Tibial artery (tissue), 4 donors: ENCODE measurements at places on chromosomes 2 and 18.

GRCh38 chr18:51753365-51754057, 556.0 kb upstream of the MEX3C start:
- no peak for DNase-seq
- H3K4me3 ChIP-seq = no peak overlapping the region
- no peaks in the 10 kb centered on the region for H3K4me1 ChIP-seq
- no peaks in the 10 kb centered on the region for H3K36me3 ChIP-seq

- H3K27ac ChIP-seq = no peak overlapping the region
- H3K36me3 ChIP-seq = no peaks in the 10 kb centered on the region
- no peaks in the 10 kb centered on the region for H3K4me1 ChIP-seq
- no peak overlapping the region for H3K4me3 ChIP-seq
Measured at GRCh38 chr18:25190472-25190871, 161.5 kb downstream of the ZNF521 start.

- no peak overlapping the region for H3K4me3 ChIP-seq
- no peaks in the 10 kb centered on the region for H3K4me1 ChIP-seq
- no peaks in the 10 kb centered on the region for H3K27me3 ChIP-seq
- H3K27ac ChIP-seq = no peak overlapping the region
- DNase-seq = no peak
Measured at GRCh38 chr2:191705084-191705483, 27.1 kb downstream of the NABP1 start.

- no peaks in the 10 kb centered on the region for H3K27me3 ChIP-seq
- peak overlapping the region; percentile 80 for H3K4me3 ChIP-seq
- peak overlapping the region; percentile 79 for H3K27ac ChIP-seq
- no peaks in the 10 kb centered on the region for H3K36me3 ChIP-seq
- DNase-seq = no peak
- peaks cover 9% of the 10 kb centered on the region for H3K4me1 ChIP-seq
Measured at GRCh38 chr2:176268976-176269318, 295 bp upstream of the MTX2 start.

GRCh38 chr2:106991866-106992265, 105.9 kb upstream of the ST6GAL2 start:
- no peak for DNase-seq
- H3K36me3 ChIP-seq = no peaks in the 10 kb centered on the region
- no peak overlapping the region for H3K4me3 ChIP-seq

GRCh38 chr18:33960417-33960816, 264.3 kb downstream of the NOL4 start:
- no peaks in the 10 kb centered on the region for H3K4me1 ChIP-seq
- no peaks in the 10 kb centered on the region for H3K36me3 ChIP-seq
- DNase-seq = no peak
- H3K27ac ChIP-seq = no peak overlapping the region
- H3K4me3 ChIP-seq = no peak overlapping the region
- no peaks in the 10 kb centered on the region for H3K27me3 ChIP-seq

DNA sequence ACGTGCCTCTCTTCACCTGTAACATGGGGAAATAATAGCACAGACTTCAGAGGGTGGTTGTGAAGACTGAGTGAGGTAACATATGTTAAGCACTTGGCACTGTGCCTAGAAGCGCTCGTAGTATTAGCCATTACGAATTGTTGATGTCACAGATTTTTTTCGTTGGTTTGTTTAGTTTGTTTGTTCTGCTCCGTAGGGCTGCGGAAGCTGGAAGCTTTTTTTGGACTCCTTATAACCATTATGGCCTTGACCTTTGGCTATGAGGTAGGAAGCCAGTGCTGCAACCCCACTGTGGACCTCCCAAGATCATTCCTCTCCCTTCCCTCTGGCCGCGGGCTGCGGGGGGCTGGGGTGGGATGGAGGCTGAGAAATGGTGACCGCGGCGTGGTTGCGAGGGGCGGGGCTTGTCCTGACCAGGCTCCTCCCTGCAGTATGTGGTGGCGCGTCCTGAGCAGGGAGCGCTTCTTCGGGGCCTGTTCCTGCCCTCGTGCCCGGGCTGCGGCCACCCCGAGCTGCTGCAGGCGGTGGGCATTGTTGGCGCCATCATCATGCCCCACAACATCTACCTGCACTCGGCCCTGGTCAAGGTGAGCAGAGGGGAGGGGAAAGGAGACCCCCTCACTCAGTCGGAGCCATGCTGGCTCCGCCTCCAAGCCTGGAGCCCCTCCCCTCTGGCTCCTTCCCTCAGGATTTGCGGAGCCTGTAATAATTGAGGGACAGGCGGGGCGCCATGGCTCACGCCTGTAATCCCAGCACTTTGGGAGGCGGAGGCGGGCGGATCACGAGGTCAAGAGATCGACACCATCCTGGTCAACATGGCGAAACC, 5.5 kb downstream of the SLC11A1 start:
- no peak overlapping the region for H3K27ac ChIP-seq
- no peaks in the 10 kb centered on the region for H3K4me1 ChIP-seq
- peaks cover 5% of the 10 kb centered on the region for H3K27me3 ChIP-seq
- H3K36me3 ChIP-seq = no peaks in the 10 kb centered on the region
- DNase-seq = no peak
- H3K4me3 ChIP-seq = peak overlapping the region; percentile 44

DNA sequence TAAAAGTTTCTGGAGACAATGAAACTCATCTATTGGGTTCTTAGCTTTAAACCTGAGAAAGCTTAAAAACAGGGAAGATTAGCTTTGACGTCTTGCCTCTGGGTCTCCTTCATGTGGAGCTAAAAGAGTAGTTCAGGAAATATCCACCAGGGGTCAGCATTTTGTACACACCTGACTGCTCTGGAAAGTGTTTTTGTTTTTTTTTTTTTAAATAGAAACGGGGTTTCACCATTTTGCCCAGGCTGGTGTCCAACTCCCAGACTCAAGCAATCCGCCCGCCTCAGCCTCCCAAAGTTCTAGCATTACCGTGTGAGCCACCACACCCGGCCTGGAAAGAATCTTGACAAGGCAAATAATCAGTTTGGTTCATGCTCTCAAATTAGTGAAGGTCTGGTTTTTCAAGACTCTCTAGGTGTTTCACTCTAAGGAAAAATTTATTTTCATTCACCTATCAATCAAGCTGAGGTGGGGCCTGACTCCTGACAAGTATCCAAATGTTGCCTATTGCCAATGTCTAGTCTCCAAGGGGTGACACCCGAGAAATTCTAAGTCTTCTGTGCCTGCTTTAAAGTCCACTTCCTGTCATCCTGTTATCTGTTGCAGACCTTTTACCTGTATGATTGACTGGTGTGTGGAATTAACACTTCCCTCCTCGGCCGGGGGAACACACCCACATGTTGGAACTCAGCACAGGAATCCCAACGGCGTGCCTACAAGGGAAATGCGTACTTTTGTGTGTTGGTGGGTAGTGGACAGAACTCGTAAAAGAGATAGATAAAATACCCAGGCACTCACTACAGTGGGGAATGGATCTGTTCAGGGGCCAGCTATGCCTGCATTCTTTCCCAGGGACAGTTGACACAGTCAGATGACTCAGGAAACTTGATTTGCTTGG, 11.3 kb downstream of the IL1RN start:
- H3K27ac ChIP-seq = no peak overlapping the region
- no peak for DNase-seq
- H3K36me3 ChIP-seq = no peaks in the 10 kb centered on the region
- no peak overlapping the region for H3K4me3 ChIP-seq
- H3K27me3 ChIP-seq = no peaks in the 10 kb centered on the region
- H3K4me1 ChIP-seq = no peaks in the 10 kb centered on the region

DNA sequence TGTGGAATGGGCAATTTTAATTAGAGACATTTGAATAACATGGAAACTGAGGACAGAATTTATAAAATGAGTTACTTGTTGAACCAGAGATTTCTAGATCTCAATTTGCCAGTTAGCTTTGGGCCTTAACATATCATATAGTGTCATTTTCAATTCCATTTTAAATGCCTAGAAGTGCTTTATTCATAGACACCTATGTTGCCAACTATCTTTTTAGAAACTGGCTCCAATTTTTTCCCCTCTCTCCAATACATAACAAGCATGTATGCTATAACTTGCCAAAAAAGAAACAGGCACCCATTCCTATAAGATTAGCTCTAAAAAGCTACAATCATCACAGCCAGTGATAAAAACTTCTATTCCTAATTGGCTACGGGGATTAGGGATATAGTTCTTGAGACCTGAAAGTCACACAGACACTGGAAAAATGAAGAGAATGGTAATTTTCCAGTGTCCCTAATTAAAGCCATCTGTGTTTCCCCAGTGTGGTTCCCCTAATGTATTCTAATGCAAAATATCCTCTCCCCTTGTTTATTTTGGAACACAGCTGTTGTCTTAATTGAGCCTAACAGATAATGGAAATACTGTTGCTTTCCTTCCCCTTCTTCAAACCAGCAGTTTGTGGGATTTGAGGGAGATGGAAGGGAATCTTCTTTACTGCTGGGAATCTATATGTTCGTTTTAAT, 205.5 kb upstream of the FSHR start:
- H3K4me1 ChIP-seq = no peaks in the 10 kb centered on the region
- no peaks in the 10 kb centered on the region for H3K36me3 ChIP-seq
- DNase-seq = no peak
- H3K27ac ChIP-seq = no peak overlapping the region
- H3K4me3 ChIP-seq = no peak overlapping the region
- H3K27me3 ChIP-seq = no peaks in the 10 kb centered on the region

- no peaks in the 10 kb centered on the region for H3K27me3 ChIP-seq
- DNase-seq = no peak
- H3K27ac ChIP-seq = no peak overlapping the region
- H3K36me3 ChIP-seq = no peaks in the 10 kb centered on the region
- no peaks in the 10 kb centered on the region for H3K4me1 ChIP-seq
Measured at GRCh38 chr2:100765481-100765880, 54.5 kb upstream of the NPAS2 start.

- no peak overlapping the region for H3K4me3 ChIP-seq
- H3K27ac ChIP-seq = peak overlapping the region; percentile 1
- H3K27me3 ChIP-seq = no peaks in the 10 kb centered on the region
- H3K4me1 ChIP-seq = peaks cover 15% of the 10 kb centered on the region
- H3K36me3 ChIP-seq = no peaks in the 10 kb centered on the region
Measured at GRCh38 chr2:48312126-48312525, 217.8 kb upstream of the STON1 start.

DNA sequence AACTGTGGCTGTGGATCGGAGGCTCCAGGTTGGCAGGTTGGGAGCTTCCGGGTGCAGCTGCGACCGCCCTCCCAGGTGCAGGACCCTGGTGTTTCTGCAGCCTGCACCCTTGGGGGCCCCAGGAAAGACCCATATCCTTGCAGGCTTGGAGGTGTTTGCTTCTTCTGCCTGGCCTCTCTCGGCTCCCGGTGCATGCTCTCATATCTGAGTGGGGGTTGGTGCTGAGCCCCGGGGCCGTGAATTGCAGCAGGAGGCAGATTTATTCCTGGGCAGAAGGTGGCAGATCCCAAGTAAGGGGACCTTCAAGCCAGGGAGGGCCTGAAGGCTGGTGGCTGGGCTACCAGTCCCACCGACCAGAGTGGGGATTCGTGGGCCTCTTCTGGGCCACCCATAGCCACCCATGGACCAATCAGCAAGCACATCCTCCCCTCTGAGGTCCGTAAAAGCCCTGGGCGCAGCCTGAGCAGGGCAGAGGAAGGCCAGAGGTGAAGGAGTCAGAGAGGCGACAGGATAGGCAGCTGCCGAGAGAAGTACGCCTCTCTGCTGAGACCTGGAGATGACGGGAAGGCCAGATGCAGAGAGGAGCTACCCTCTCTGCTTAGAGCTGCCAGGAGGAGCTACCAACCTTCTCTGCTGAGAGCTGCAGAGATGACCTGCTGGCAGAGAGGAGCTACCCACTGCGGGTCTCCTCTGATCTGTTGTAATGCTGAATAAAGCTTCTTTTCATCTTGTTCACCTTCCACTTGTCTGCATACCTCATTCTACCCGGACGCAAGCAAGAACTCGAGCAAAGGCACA, 1279.0 kb upstream of the LRRTM1 start:
- no peaks in the 10 kb centered on the region for H3K4me1 ChIP-seq
- no peak for DNase-seq
- H3K27ac ChIP-seq = no peak overlapping the region
- H3K4me3 ChIP-seq = no peak overlapping the region

DNA sequence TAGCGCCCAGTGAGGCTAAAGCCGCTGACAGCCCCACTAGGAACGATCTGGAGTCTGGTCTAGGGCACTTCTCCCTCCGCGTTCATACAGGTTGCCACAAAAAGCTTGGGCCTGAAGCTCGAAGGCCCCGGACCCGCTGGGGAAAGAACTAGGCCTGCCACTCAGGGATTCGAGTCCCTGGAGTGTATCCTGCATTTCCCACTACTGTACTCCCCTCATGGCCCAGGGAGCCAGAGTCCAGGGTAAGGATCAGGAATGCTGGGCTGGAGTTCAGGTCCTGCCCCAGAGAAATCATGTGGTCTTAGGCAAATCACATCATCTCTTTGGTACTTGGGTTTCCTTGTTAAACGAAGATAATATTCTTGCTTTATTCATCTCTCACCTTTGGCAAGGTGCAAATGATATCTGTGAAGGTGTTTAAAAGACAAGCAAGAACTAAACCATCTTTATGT, 1.4 kb upstream of the ZFP36L2 start:
- H3K36me3 ChIP-seq = peaks cover 61% of the 10 kb centered on the region
- H3K27ac ChIP-seq = peak overlapping the region; percentile 96
- peak overlapping the region; percentile 89 for H3K4me3 ChIP-seq
- H3K27me3 ChIP-seq = no peaks in the 10 kb centered on the region
- H3K4me1 ChIP-seq = peaks cover 16% of the 10 kb centered on the region

GRCh38 chr2:17759805-17760204, 5.9 kb downstream of the GEN1 start:
- H3K4me3 ChIP-seq = no peak overlapping the region
- H3K27ac ChIP-seq = no peak overlapping the region
- H3K27me3 ChIP-seq = no peaks in the 10 kb centered on the region
- no peak for DNase-seq
- H3K36me3 ChIP-seq = no peaks in the 10 kb centered on the region
- H3K4me1 ChIP-seq = peaks cover 2% of the 10 kb centered on the region

DNA sequence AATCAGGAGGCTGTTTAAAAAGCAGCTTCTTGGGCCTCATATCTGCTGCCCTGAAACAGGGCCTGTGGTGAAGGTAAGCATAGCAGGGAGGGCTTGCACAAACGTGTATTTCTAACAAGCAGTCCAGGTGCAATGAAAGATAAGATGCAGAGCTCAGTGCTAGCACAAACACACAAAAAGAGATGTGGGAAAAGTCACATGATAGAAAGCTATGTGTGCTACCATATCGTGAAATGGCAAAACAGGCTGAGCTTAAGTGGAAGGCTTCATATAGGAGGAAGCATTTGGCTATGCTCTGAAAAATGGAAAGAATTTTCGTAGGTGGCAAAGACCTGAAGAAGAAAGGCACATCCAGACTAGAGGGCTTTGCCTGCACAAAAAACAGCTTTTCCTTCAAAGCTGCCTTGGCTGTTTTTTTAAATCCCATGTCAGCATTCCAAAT, 10.2 kb downstream of the RSAD2 start:
- no peaks in the 10 kb centered on the region for H3K36me3 ChIP-seq
- DNase-seq = no peak
- H3K27ac ChIP-seq = no peak overlapping the region
- H3K27me3 ChIP-seq = no peaks in the 10 kb centered on the region

DNA sequence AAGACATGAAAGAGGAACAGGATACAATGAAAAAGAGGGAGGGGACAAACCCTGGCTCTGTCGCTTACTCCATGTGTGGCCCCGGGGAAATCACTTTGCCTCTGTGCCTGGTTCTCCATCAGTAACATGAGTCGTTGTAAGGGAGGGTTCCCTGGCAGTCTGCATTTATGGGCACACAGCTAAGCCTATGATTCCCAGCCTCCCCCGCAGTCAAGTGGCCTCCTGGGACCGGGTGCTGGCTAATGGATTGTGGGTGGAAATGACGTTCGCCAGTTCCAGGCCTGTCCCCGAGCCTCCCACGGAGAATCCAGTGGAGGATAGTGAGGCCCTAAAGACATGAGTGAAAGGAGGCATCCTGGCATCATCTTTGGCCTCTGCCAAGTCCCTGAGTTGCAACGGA, 42.7 kb downstream of the SFXN5 start:
- no peaks in the 10 kb centered on the region for H3K4me1 ChIP-seq
- H3K36me3 ChIP-seq = peaks cover 8% of the 10 kb centered on the region
- H3K27ac ChIP-seq = no peak overlapping the region
- H3K4me3 ChIP-seq = no peak overlapping the region

- H3K36me3 ChIP-seq = no peaks in the 10 kb centered on the region
- H3K4me3 ChIP-seq = no peak overlapping the region
- H3K27ac ChIP-seq = peak overlapping the region; percentile 90
Measured at GRCh38 chr2:160063879-160064612, 1.6 kb upstream of the PLA2R1 start.
